ENCODE measurements at places on chromosomes 6 and 20. TPM values are rescaled to one million over a fixed set of nuclear protein-coding genes. Genes with fewer than 3 reads are reported as not detected.

Gene SNX3
- 135 TPM for total RNA-seq

Gene SULF2
- total RNA-seq = 5.5 TPM

Gene MCCD1
- not detected for total RNA-seq

Gene LY6G6F
- total RNA-seq = not detected

Gene PRSS16
- not detected for total RNA-seq

Gene GJA1
- 957 TPM for total RNA-seq

Gene BHLHE23
- not detected for total RNA-seq

Gene SEL1L2
- total RNA-seq = not detected

Gene PRL
- not detected for total RNA-seq

Gene SLC22A1
- total RNA-seq = 0.44 TPM

Gene FAM217A
- not detected for total RNA-seq

Gene MDFI
- total RNA-seq = 0.14 TPM

Gene TREM2
- total RNA-seq = not detected

Gene RHAG
- not detected for total RNA-seq

Gene SIRPD
- not detected for total RNA-seq

Gene PRR18
- not detected for total RNA-seq

Gene PLN
- total RNA-seq = not detected

Data from placental pericyte (primary cell).